ENCODE measurements at places on chromosomes 12 and 14.

GRCh38 chr12:114414031-114414865 lies 8.3 kb upstream of the TBX5 start:
- no peak for DNase-seq

- no peak for DNase-seq
Measured at GRCh38 chr14:81331229-81332021, 68.7 kb downstream of the STON2 start.

DNA sequence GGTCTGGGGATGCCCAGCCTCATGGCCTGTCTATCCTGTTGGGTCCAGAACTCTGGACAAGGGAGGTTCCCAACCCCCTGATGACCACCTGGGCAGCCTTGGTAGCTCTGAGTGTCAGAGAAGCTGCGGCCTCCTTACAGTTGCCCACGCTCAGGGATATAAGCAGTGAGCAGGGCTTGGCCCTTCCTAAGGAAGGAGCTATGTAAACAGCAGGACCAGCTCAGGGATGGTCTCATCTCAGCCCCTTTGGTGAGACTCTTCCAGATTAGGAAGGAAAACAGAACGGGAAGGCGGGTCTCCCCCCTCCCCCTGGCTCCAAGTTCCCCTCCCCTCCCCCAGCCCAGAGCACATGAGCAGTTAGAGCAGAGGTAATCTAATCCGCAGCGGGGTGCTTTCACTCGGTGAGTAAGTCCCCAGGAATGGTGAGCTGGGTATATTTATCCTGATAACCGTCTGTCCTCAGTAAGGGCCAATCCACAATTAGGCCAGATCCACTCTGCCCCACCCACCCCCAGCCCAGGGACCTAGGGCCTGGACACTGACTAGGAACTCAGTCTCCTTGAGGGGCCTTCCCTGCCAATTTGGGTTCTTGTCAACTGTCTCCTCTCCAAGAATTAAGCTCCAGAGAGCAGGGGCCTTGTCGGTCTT lies 29.5 kb upstream of the RPLP0 start:
- DNase-seq = peak; percentile 93

GRCh38 chr14:65594153-65594881 lies 181.8 kb downstream of the FUT8 start:
- DNase-seq = no peak

- DNase-seq = no peak
Measured at GRCh38 chr14:34883954-34884353, 8.8 kb upstream of the BAZ1A start.

DNA sequence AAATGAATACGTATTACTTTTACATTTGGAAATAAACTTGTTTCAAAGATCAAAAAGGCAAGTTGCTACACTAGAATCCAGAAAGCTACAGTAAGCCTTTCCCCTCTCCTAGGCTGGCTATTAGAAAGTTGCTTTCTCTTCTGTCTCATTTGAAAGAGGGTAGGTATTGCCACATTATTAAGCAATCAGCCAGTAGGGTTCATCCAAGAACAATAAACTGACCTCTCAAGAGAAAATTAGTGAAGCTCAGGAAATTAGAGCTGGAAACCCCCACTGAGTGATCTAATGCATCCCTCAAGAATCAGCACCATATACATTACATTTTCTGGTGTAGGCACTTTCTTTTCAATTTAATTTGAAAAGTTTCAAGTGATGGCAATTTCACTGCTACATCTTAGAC lies 4.5 kb upstream of the TMEM233 start:
- DNase-seq = no peak

- no peak for DNase-seq
Measured at GRCh38 chr12:26251600-26251999, 56.2 kb downstream of the SSPN start.

DNA sequence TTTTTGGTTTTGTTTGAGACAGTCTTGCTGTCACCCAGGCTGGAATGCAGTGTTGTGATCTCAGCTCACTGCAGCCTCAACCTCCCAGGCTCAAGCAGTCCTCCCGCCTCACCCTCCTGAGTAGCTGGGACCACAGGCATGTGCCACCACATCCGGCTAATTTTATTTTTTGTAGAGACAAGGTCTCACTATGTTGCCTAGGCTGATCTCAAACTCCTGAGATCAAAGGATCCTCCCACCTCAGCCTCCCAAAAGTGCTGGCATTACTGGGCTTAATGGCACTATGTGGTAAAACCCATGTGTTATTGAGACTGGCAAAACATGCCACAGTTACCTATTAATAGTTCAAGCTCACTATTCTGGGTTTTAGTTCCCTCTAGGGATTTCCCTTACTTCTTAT lies 51.2 kb upstream of the KCNH3 start:
- DNase-seq = no peak

DNA sequence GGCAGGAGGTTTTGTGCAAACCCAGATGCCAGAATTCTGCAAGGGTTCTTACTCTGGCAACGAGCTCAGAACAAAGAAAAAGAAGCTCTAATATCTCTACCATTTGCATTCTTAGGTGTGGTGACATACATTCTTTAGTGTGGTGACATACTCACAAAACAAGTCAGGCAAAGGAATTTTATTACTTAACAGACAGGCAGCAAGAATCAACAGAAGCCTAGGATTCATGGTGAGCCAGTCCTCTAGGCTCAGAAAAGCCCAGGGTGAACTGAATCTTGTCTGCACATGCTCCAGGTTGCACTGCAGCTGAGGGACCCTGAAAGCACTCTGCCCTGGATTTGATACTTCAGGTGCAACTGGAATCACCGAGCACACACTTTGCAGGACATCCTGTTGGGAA lies 122.4 kb upstream of the PTPRQ start:
- no peak for DNase-seq

GRCh38 chr12:38912116-38912515 lies 6.7 kb upstream of the CPNE8 start:
- no peak for DNase-seq

- no peak for DNase-seq
Measured at GRCh38 chr12:7047306-7047705, 13.2 kb upstream of the C1S start.

- no peak for DNase-seq
Measured at GRCh38 chr12:46699986-46700385, 125.8 kb downstream of the SLC38A4 start.

DNA sequence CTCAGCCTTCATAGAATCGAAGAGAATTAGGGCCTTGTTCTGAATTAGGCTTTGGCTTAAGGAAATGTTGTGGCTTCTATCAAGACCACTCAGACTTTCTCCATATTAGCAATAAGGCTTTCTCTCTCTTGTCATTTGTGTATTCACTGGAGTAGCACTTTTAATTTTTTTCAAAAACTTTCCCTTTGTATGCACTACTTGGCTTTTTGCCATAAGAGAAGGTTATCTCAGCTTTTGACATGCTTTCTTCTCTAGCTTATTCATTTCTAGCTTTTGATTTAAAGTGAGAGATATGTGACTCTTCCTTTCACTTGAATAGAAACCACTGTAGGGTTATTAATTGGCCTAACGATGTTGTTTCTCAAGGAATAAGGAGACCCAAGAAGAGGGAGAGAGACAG lies 244.2 kb downstream of the GPHN start:
- DNase-seq = no peak

DNA sequence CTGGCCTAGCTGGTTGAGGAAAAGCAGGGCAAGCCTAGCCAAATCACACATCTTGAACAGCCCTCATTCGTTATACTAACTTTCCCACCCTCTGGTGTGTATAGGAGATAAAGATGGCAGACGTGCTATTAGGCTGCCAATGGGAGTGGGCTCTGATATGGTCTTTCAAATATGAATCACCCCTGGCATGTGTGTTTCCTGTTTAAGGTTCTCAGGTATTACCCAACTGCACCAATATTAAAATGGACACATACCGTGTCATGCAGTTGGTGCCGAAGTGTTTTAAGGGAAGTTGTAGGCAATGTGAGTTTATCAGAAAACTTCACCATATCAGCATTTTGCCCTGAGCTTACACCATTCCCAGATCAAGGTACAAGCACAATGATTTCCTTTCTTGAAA lies 33.4 kb downstream of the CHST11 start:
- DNase-seq = no peak

DNA sequence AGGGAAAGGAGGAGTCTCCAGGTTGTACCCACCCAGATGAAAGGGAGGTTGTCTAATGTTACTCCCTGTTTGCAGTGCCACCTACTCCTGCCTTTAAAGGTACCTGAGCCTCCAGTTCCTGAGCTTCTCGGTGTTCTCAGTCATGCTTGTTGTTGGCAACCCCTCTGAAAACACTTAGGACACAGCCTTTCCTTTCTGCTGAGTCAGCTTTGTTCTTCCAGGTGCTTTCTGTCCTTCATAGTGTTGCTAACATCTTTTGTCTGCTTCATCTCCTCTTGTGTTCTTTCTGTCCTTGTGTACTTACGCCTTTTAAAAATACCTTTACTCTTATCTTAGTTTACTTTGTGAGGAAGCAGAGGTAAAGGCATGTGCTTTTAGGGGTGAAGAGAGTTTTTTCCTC lies 97.0 kb upstream of the NEDD1 start:
- DNase-seq = no peak

DNA sequence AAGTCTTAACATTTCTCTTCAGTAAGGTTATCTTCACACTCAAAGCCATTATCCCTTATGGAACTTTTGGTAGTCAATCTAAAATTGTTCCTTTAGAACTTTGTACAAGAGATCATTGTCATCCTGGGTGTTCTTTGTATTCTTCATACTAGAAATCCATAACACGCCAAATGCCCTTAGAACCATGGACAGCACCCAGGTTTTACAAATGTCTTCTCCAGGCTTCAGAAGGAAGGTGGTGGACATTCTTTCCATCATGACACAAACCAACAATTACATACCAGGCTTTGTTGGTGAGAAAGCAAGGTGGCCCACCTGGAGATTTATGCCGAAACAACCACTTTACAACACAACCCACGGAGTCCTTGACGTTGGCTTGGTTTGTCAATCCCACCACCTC lies 365.6 kb upstream of the TBX3 start:
- no peak for DNase-seq

DNA sequence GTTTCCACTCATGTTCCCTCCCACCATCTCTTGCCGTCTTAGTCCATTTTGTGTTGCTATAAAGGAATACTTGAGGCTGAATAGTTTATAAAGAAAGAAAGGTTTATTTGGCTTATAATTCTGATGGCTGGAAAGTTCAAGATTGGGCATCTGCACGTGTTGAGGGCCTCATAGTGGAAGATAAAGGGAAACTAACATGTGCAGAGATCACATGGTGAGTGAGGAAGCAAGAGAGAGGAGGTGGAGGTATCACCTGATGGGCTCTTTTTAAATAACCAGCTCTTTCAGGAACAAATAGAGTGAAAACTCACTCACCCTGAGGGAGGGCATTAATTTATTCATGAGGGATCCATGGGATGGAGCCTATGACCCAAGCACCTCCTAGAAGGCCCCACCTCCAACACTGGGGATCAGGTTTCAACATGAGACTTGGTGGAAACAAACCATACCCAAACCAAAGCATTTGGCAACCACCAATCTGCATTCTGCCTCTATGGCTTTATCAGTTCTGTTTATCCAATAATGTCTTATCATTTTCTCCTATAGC lies 29.5 kb downstream of the MYO1H start:
- no peak for DNase-seq

- DNase-seq = no peak
Measured at GRCh38 chr12:111274777-111275176, 94.1 kb downstream of the PHETA1 start.

DNA sequence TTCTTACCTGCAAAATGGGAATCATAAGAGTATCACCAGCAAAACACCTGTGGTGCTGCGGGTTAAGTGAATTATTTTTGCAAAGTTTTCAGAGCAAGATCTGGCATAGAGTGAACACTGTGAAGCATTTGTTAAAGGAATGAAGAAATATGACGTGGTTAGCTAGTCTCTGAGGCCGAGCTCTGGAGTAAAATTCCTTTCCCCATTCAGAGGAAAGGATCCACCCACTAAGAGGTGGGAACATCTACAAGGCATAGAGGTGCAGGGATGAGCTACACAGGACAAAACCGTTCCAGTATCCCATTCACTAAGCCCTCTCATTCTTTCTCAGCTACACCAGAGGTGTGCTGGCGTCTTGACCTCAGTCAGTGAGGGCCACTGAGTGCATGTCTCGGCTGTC lies 48.5 kb downstream of the JAG2 start:
- DNase-seq = no peak

- no peak for DNase-seq
Measured at GRCh38 chr12:47747126-47747525, 11.6 kb downstream of the RAPGEF3 start.

DNA sequence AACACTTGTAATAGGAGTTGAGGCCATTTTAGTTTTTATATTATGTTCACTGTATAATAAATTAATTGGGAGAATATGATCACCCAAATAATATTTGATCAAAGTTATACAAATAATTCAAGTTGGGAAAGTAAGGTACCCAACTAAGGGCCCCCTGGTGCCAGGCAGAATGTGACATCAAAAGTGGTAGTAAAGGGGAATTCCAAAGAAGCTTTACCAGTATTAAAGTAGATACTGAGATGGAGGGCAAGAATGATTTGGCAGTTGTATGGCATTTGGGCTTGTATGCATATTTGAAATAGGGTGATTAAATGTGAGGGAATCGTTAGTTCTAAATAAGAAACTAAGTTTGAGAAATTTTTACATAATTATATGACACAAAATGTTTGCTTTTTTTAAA lies 17.7 kb downstream of the GXYLT1 start:
- no peak for DNase-seq

DNA sequence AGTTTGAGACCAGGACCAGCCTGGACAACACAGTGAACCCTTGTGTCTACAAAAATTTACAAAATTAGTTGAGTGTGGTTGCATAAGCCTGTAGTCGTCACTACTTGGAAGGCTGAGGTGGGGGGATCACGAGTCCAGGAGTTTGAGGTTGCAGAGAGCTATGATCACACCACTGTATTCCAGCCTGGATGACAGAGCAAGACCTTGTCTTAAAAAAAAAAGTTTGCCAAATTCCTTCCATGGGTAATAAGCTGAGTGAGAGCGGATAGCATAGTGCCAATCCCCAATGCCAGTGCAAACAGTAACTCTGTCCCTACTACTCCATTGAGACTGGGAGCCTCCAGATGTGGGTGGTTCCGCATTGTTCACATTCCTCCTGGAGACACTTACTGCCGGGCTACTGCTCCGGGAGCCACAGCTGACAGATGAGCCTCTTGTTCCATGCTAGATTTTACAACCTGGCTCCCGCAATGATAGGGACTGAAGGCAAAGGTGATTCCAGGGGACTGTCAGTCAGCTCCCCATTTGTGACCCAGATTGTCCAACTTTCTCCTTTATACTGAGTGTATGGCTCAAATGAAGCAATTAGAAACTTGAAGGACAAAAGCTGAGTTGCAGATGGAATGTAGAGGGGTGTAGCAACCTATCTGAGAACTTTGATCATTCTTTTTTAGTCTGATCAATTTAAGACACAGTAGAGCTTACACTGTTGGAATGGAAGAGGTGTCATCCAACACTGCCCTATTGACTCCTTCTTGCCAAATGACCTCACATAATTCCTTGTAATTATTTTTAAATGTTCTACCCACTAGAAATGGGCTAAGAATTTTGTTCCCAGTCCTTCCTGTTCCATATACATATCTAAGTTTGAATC lies 13.4 kb upstream of the FRMD6 start:
- no peak for DNase-seq

All from NCI-H2227 treated with DMSO at 0.1 percent for 48 hours (cell line).